Activated T-helper 1 cell treated with anti-CD3 and anti-CD28 coated beads, Interleukin-2, amount 50 U/mL, for 16 hours (primary cell): ENCODE measurements at places on chromosomes 2 and 18.
A peak's percentile ranks its signal among the peaks of the same experiment; 100 is the strongest.

- no peak for DNase-seq
These were observed 769 bp downstream of the ATF2 start for GRCh38 chr2:175167076-175167791.

DNA sequence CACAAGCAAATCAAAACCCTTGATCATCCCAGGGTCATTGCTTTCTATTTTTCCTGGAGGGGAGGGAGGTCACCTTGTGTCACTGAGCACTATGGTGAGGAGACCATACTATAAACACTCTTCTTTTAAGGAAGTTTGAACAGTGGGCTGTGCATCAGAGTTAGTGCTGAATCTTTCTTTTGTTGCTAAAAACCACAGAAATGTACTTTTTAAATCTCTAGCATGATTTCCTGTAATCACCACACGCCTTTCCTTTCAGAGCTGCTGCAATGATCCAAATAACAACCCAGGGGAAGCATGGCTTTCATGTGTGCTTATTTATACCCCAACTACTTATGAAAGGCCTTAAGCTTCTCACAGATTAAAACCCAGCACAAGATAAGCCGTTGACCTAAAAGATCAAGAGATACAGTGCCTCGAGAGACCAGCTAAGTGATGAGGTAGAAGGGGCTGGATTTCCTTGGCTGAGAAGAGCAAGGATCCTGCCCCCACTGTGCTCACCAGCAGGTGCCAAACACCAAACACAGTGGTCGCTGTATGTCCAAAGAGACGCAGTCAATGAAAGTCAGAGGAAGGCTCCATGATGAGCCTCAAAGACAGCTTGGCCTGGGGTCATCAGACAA is 34.7 kb downstream of the TRABD2A start:
- DNase-seq, result no peak

- no peak for DNase-seq
These were observed 2.1 kb upstream of the TMEM131 start for GRCh38 chr2:97997784-97998392.

GRCh38 chr2:29052807-29053206 is 21.5 kb downstream of the PCARE start:
- no peak for DNase-seq

- no peak for DNase-seq
These were observed 95.6 kb upstream of the PDE1A start for GRCh38 chr2:182522405-182522896.

DNA sequence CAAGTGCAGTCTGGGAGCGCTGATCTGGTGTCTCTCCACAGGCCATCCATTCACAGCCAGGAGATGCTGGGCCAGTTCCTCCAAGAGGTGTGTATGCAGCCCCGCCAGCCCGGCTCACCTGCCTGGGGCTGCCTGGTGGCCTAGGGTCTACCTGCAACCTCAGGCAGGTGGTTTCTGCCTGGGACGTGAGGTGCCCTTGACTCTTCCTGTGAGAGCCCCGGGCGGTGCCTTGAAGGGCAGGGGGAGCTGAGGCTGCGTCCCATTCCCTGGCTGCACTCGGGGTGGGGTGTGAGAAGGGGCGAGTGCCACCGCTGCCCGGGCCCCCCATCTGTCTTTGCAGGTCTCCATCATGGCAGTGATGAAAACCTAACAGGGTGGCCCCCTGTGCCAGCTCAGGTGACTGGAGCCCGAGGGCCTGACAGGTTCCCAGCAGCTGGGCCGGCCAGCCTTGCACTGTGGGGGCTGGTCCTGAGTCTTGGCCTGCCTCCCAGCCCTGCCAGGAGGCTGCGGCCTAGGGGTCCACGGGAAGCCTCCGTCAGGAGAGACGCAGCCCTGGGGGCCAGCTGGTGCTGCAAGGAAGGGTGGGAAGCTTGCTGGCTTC is 11.9 kb downstream of the CAPN10 start:
- no peak for DNase-seq

DNA sequence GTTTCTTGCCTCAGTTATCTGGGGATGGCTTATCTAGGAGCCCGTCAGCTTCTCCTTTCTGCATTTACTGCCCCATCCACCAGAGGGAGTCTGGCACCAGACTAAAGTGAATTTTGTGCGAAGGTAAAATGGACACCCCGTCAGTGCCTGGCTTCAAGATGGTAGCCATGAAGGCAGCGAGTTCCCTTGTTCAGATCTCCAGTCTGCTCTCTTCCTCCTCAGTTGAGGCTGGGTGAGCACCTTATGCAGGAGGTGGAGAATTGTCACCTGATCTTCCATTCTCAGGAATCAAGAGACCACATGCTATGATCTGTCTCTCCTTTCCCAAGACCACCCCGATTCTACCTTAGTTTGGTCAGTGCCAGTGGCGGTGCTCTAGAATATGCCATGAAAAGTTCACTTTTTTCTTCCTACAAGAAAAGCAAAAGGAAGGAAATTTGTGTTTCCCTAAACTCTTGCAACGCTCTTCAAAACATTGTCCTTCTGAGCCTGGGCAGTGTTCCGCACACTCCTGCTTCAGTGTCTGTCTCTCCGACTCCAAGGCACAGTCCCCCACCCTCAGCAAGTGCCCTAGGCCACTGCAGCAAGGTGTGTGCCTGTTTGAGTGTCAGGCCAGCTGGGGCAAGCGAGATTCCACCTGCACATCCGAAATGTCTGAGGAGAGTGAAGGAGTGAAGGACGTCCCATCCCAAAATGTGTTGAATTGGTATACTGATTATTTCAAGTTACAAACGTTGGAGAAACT is 168.6 kb downstream of the SS18 start:
- peak; percentile 5 for DNase-seq

DNA sequence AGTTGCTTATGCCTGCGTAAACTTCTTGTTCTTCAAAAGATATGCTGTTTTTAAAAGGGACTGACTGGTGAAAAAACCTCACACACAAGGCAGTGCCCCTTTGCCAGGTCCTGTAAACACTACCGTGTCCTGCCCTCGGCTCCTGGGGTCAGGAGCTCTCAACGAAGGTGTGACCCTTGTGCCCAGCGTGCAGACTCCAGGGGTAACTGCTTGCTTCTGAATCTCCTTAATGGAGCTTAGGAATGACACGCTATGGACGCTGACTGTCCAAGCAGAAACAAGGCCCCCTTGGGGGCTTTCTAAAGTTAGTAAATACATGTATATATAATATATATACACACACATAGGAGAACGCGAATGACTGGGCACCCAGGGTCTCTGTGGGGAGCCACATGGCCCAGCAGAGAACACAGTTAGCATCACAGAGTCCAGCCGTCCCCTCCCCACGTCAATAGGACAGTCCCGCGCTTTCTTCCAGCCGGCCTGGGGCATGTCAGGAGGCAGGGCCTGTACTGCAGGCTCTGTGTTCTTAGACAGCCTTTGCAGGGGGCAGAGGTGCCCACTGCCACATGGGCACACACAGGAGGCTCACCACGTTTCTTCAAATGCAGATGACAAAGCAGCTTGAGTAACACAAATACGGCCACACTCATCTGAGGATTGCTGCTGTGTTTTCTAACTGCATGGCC is 96.1 kb downstream of the HDAC4 start:
- no peak for DNase-seq

DNA sequence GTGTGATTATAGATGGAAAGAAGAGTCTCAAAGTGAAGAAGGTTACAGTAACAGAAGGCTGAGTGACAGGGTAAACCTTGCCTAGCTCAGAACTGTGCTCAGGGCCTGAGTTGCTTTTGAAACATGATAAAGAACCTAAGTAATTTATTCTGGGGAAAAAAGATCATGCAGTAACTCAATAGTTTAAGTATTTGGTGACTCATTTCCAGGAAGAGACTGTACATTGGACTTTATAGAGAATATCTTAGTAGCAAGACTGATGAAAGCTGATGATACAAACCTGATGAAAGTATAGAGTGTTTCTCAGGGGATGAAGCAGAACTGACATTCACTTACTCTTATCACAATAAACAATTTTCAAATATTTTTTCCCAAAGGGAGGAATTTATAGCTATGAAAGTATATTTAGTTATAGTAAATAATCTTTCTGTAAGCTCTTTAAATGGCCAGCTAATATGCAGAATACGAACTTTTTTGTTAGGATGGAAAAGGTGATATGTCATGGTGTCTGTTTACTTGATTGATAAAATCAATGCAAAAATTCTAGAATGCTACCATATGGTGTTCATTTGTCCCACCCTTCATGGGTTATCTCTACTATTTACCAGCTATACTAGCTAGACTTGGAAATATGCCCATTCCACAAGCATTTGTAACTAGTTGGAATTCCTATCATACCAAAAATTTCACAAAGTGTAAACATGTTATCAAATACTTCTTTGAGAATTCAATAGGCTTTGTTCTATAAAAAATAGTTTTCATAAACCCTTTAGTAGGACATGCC is 1265.5 kb upstream of the ACVR2A start:
- DNase-seq, result no peak

- DNase-seq, result no peak
These were observed 27.3 kb downstream of the CAB39 start for GRCh38 chr2:230739961-230740360.
